Ovary (tissue), 10 donors: ENCODE measurements at places on chromosomes 16 and 17.

GRCh38 chr17:7559320-7560171 lies 996 bp downstream of the TNFSF13 start:
- peak; percentile 44 for DNase-seq

DNA sequence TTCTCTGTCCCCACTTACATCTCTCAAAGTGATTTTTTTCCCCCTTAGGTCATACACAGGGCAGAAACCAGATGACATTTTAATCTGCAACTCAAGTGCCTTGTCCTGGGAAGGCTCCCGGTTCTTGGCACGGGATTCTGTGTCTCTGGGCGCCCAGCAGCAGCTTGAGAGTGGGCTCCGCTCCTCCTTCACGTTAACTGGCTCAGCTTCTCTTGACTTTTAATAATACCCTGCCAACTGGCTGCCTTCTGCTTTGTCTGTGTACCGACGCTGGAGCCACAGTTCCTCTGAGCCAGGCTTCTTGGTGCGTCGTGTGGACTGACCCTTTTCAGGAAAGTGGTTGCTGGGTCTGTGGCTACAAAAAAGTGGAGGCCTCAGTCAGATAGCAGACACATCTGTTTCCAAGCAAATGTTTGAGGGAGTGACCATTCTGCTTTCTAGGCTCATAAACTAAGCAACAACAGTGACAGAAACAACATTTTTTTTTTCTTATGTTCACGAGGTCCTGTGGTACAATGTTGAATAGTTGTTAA lies 64.9 kb downstream of the IRF8 start:
- DNase-seq: peak; percentile 36

GRCh38 chr16:11359370-11359769 lies 14.1 kb downstream of the RMI2 start:
- no peak for DNase-seq

DNA sequence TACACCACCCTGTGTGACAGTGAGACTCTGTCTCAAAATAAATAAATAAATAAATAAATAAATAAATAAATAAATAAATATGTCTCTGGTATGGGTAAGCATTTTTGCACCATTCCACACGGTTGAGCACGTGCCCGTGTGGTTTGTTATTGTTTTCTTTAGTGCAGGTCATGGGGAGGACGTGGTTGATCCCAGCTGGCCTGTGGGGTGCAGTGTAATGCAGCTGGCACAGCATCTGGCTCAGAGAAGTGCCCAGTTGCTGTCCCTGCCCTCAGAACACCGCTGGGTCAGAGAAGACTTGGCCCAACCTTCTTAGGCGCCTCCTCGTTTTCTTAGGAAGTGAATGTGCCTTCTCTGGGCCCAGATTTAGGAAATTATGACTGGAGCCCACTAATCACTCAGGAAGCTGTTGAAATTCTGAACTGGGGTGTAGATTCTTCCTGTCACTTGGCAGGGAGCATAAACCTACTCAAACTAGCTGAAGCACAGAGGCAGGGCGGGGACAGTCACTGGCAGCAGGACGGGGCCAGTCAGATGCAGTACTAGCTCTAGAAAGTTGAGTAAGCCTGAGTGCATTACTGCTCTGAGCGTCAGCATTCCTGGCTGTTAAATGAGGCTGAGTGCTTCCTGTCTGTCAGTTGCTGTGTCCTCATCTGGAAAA lies 85.9 kb downstream of the SNX29 start:
- DNase-seq: peak; percentile 63

DNA sequence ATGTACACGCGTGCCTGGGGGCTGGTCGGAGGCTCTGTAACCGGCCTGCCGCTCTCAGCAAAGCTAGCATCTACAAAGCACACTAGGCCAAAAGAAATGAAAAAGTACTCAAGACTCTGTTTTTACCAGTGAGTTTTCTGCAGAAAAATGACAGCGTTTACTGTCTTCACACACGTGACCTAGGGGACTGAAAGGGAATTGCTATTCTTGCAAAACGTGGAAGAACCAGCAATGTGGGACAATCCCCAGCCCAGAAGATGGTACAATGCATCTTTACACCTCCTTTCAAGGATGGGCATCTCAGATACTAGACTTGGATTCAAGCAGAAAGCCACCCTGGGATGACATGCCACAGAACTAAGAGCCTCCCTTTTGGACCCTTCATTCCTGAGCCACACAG lies 41.5 kb downstream of the NDEL1 start:
- DNase-seq: no peak

DNA sequence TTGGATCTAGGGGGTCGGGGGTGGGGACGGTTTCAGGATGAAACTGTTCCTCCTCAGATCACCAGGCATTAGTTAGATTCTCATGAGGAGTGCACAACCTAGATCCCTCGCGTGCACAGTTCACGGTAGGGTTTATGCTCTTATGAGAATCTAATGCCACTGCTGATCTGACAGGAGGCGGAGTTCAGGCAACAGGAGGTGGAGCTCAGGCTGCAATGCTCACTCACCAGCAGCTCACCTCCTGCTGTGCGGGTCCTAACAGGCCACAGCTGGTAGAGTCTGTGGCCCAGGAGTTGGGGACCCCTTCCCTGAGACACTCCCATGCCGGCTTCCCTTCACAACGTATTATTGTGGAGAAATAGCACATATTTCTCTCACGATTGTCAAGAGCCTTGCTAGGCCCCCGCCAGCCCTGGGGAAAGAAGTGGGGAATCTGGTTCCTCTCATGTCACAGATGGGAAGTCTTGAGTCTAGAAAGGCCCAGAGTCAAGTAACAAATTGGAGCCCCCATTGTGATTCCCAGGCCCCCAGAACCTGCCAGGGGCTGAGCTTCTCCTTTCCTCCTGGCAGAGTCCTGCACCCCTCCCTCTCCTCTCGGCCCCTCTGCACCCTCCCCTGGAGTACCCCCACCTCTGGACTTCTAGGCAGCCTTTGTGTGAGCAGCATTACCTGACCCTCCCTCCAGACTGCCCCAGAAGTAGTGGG lies 6.1 kb upstream of the KRT14 start:
- DNase-seq: no peak

- no peak for DNase-seq
These were observed 13.5 kb upstream of the LHX1 start for GRCh38 chr17:36923814-36924221.

- DNase-seq: no peak
These were observed 73.5 kb downstream of the GTF3C1 start for GRCh38 chr16:27476240-27476639.

- DNase-seq: peak; percentile 97
These were observed 49.0 kb upstream of the CHMP6 start for GRCh38 chr17:80942423-80943345.

DNA sequence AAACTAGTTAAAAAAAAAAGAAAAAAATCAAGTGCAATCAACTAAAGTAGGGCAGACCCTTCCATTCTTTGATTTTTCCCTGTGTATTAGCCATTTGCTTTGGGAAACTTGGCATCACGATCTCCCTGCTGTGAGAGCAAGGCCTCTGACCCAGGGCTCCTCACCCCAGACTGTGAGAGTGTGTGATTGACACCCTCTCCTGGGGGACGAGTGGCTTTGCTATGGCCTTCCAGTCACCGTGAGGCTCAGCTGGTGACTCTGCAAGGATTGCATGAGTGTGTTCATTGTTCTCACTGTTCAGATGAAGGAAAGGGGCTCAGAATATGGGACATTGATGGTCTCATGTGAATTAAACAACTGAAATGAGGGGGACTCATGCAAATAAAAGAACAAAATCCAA lies 69.0 kb upstream of the BCAR1 start:
- DNase-seq: no peak

- DNase-seq: no peak
These were observed 62.3 kb downstream of the CLEC16A start for GRCh38 chr16:11006656-11007055.

- DNase-seq: no peak
These were observed 24.0 kb upstream of the ABCA5 start for GRCh38 chr17:69350911-69351310.

DNA sequence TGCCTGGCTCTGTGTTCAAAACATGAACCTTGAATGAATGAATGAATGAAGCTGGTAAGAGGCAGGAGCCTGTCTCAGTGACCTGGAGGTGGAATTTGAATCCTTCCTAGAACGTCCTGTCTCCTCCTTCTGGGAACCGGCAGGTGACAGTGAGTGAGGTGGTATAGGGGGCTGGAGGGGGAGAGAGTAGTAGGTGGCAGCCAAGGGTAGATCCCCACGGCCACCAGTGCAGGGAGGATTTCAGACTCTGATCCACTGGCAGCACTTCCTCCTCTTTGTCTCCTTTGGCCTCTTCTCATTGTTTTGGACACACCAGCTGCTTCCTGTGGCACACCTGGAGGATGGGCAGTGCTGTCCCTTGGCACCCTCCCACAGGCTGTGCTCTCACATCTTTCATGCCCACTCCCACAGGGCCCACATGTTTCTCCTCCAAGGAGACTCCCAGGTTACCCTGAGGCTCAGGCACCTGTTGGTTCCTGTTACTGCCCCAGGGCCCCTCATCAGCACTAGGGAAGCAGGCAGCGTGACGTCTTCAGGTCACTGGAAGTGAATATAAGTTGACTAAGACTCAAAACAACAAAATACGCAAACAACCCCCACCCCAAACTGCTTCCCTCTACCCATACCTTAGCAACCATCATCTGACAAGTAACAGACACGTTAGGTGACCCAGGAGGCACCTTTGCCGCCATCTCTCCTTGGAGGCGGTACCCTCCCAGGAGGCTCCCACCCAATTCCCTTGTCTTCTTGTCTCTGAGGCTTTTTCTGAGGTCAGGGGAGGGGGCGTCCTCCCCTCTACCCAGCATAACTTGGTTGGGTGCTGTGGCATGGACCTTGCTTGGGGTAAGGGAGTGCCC lies 84.6 kb downstream of the N4BP1 start:
- no peak for DNase-seq

- peak; percentile 64 for DNase-seq
These were observed 1.2 kb downstream of the RTN4RL1 start for GRCh38 chr17:2023692-2024571.

- DNase-seq: no peak
These were observed 43.1 kb downstream of the MAP2K6 start for GRCh38 chr17:69457603-69458002.

GRCh38 chr16:2233872-2234812 lies 2.1 kb upstream of the DNASE1L2 start:
- no peak for DNase-seq
